ENCODE measurements at places on chromosomes 12 and 14.
A peak's percentile ranks its signal among the peaks of the same experiment; 100 is the strongest.

DNA sequence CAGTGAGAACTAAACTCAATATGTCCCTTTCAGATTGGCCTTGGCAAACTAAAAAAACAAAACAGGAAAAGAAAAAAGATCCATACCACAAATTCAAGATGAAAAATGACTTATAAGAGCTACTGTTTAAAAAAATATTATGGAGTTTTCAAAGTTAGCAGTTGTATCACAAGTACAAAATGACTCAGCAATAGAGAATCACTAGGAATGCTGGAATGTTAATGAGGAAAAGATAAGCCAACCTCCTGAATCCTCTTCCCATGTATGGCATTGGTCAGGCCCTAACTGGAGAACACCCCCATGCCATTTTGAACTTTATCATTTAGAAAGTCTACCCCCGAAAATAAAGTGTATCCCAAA lies 62.2 kb downstream of the PPP1R36 start:
- DNase-seq: no peak

GRCh38 chr12:12519354-12519998 lies 43.2 kb downstream of the DUSP16 start:
- DNase-seq: no peak

DNA sequence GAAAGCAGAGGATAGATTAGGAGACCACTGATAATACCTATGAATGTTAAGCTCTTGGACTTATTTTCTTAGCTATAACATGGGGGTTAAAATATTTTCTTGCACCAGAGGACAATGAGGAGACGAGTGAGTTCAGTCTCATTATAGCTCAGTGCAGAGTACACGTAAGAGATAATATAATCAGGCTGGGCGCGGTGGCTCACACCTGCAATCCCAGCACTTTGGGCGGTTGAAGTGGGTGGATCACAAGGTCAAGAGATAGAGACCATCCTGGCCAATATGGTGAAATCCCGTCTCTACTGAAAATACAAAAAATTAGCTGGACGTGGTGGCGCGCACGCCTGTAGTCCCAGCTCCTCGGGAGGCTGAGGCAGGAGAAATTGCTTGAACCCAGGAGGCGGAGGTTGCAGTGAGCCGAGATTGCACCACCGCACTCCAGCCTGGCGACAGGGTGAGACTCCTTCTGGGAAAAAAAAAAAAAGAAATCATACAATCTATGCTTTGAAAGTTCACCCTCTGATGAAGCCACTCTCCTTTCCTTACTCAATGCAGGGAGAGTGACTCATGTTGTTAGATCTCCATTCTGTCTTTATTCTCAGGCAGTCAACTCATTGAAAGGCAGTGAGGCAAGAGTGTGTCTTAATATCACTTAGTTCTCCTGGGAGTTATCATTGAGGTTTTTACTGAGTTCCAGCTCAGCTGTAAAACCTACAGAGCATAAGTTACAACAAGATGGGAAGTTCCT lies 134.2 kb downstream of the SYNE2 start:
- DNase-seq: no peak

DNA sequence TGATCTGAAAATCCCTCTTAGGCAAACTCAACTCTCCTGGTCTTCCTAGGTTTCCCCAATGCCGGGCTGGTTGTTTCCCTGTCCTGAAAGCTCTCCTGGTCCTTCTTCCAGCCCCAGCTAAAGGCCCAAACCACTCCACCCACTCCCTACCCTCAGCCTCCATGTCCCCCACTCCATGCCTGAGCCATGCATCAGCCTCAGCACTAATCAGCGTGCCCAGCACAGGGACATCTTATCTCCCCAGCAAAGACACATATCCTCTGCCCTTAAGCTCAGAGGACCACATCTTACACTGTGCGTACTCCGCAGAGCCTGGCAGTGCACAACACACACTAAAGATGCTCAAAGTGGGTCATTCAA lies 25.9 kb downstream of the ACTN1 start:
- DNase-seq: no peak

DNA sequence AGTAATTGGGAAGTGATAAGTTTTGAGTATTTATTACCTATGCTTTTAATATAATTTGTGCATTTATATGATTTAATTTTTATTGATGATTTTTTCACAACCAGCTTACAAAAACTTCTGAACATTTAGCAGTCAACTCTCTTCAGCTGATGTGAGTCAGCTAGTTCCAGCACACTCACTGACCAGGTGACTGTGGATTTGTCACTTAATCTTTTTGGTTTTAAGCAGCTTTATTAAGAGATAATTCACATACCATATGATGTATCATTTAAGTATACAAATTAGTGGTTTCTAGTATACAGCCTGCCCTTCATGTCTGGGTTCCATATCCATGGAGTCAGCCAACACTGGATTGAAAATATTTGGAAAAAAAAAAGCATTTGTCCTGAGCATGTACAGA lies 103.5 kb downstream of the SYNE2 start:
- DNase-seq: no peak

DNA sequence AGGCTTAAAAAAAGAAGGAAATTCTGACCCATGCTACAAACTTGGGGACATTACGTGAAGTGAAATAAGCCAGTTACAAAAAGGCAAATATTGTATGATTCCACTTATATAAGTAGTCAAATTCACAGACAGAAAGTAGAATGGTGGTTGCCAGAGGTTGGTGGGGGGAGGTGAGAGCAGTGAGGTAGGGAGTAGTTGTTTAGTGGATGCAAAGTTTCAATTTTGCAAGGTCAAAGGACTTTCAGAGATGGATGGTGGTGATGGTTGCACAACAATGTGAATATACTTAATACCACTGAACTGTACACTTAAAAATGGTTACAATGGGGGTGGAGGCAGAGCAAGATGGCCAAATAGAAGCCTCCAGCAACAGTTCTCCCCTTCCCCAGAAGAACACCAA lies 86.2 kb upstream of the PLXNC1 start:
- DNase-seq: no peak

DNA sequence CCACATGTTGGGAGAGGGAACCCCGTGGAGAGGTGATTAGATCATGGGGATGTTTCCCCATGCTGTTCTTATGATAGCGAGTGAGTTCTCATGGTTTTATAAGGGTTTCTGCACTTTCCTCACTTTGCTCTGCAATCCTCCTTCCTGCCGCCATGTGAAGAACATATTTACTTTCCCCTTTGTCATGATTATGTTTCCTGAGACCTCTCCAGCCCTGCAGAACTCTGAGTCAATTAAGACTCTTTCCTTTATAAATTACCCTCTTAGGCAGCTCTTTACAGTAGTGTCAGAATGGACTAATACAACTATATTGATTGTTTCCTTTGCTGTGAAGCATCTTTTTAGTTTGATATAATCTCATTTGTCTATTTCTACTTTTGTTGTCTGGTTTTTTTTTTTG lies 13.1 kb upstream of the RASSF9 start:
- DNase-seq: no peak

- no peak for DNase-seq
Measured at GRCh38 chr14:89927186-89927865, 27.2 kb downstream of the EFCAB11 start.

DNA sequence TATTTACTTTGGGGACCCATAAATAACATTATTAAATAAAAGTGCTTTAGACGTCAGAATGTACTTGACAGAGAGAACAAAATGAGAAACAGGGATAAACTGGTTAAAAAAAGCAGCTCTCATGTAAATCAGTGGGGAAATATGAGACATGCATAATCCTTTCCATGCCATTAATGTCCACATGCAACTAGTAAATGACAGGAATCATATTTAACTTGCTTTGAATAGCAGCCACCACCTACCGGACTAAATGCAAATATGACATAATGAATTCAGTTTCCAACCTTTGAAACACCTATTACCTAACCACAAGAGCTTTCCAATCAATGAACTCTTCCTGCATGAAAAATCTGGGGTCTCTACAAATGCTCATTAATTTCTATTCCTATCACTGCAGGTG lies 19.6 kb downstream of the FGD6 start:
- no peak for DNase-seq

GRCh38 chr12:47221256-47222023 lies 141.7 kb upstream of the AMIGO2 start:
- no peak for DNase-seq

DNA sequence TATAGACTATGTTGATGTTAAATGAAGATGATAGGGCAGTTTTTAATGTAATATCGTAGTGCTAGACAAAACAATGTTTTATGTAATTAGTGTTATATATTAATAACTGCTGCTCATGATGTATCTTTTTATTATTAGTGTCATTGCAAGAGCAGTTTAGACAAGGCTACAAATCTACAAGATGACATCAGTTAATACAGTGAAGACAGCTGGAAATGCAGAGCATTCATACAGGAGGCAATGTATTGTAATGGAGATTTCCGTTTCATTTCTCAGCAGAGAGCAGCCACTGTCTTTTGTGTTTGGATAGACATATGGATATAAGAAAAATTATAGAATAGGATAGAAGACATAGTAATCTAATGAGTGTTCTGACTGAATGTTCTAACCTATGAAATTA lies 178.0 kb downstream of the FOXG1 start:
- DNase-seq: no peak

- DNase-seq: no peak
Measured at GRCh38 chr12:122354958-122355641, 67.4 kb downstream of the CLIP1 start.

GRCh38 chr14:92646952-92647796 lies 101.3 kb downstream of the LGMN start:
- no peak for DNase-seq

GRCh38 chr14:90491221-90491885 lies 94.5 kb downstream of the CALM1 start:
- no peak for DNase-seq

- DNase-seq: no peak
Measured at GRCh38 chr12:75476071-75476470, 4.5 kb upstream of the GLIPR1 start.

DNA sequence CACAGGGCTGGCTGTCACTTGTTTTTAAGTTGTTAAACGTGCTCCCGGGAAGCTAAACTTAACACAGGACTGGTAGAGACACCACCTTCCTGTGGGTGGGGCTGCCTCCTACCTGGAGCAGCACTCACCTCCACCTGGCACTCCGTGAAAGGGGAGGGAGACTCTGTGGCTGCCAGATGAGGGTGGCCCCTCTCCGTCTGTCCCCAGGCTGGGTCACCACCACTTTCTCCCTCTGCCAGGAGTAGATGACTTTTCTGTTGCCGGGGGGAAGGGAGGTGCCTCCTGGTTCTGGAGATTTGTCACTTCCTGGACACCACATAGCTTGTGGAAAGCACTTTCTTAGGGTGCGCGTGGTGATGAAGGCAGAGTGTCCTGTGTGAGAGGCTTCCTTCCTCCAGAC lies 81.3 kb downstream of the WDR20 start:
- no peak for DNase-seq

DNA sequence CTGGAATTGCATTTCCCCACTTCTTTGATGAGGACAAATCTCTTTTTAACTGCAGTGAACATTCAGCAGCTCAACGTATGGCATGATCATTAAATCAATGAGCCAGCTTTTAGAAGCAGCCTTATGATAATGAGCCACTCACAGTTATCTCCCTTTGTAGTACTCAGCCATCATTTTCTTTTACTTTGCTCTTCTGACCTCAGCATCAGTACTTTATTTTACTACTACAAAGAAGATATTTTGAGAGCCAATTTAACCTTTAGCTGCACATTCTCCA lies 250.0 kb upstream of the CLEC14A start:
- DNase-seq: no peak

DNA sequence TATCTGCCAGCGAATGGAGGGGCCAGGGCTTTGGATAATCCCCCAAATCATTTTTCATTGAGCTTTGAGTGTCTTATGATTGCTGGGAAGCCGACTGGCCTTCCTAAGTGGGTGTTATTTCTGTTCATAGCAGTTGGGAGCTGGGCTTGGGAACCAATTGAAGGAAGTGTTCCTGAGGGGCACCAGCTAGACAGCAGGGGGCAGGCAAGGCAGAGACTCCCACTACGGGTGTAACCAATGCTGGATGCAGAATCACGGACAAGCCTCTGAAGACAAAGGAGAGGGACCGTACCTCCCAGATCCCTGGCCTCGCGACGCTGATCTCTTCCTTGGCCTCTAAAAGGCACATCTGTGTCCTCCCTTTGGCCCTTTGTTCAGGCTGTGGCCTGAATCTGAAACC lies 149.0 kb upstream of the PRMT8 start:
- peak; percentile 75 for DNase-seq

DNA sequence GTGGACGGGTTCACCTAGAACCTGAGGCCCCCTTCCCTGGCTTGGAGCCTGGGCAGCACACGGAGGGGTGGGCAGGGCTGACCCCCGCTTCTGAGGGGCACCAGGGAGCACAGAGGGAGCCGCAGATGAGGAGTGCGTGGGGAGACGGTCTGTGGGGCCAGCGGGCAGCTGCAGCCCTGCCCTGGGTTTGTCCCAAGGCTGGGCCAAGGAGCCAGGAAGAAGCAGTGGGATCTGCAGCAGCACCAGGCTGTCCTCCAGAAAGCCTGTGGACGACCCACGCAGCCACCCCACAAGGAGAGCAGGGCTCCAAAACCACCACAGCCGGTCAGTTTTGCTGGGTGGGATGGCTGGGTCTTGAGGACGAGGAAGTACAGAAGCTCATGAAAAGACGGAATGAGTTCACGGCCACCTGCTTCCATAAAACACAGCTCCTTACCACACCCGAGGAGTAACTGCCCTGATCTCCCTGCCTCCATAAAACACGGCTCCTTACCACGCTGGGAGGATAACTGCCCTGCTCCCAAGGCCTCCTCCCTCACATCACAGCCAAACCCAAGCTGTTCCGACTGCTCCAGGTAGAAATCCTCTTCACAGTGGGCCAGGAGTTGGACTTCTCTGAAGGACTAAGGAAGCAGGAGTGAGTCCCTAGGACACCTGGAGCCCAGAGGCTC lies 9.9 kb upstream of the GOLGA3 start:
- no peak for DNase-seq

- DNase-seq: no peak
Measured at GRCh38 chr14:69424149-69424923, 25.8 kb downstream of the SLC39A9 start.

DNA sequence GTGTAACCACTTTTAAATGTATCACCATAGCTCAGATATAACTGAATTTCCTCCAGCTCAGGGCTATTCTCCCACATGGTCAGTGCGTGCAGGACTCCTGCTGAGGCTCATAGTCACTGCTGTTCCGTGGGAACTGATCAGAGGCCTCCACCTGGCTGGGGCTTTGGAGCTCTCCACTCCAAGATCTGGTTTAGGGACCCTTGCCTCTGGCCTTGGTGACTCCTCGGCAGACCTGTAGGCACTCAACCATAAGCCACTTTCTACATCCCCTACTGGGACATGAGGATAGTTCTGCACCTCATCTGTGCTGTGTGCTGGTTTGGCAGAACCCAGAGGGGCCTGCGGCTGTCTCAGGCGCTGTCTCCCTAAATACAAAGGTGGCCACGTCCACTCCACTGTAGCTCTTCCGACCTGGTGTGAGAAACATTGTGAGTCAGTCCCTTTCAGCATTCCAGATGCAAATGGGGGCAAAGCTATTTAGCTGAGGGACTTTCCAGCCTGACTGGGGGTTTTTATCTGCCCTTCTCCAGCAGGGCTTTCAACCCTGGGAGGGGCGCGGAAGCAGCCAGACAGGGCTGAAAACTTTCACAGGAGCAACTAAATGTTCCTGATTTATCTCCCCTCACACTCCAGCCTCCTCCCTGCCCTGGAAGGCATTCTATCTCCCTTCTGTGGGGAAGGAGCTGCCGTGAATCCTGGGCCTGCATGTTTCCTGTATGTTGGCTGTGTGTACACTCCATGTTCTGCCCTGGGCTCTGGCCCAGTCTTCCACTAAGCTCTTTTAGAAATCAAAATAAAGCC lies 218.3 kb upstream of the DAAM1 start:
- DNase-seq: peak; percentile 89

All from ELF-1 (cell line).